ENCODE measurements at places on chromosomes 13 and 19. TPM values are rescaled to one million over a fixed set of nuclear protein-coding genes. Genes with fewer than 3 reads are reported as not detected.

GRCh38 chr19:5814852-5815246, 10.0 kb downstream of the NRTN start:
- no peak overlapping the region for H3K4me3 ChIP-seq
- H3K27me3 ChIP-seq: peaks cover 2% of the 10 kb centered on the region
- no peaks in the 10 kb centered on the region for H3K36me3 ChIP-seq
- H3K4me1 ChIP-seq: peaks cover 2% of the 10 kb centered on the region

DNA sequence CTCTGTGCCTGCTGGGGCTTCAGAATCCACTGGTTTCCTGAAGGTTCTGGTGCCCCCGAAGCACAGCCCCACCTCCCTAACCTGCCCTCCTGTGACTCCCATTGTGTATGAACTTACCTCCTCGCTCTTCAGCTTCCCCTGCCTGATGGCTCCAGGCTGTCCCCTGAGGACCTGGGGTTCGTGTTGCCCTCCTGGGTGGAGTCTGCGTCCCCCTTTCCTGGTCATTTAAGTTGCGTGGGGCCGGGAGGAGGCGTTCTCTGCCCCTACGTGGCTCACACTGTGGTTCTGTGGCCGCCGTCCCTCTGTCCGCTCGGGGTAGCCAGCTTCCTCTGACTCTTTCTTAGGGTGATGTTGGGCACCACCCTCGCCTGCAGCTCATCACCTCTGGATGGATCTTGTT, 13.9 kb downstream of the TFDP1 start:
- H3K27ac ChIP-seq: no peak overlapping the region
- H3K36me3 ChIP-seq: peaks cover 44% of the 10 kb centered on the region
- H3K4me1 ChIP-seq: peaks cover 3% of the 10 kb centered on the region
- H3K27me3 ChIP-seq: no peaks in the 10 kb centered on the region

DNA sequence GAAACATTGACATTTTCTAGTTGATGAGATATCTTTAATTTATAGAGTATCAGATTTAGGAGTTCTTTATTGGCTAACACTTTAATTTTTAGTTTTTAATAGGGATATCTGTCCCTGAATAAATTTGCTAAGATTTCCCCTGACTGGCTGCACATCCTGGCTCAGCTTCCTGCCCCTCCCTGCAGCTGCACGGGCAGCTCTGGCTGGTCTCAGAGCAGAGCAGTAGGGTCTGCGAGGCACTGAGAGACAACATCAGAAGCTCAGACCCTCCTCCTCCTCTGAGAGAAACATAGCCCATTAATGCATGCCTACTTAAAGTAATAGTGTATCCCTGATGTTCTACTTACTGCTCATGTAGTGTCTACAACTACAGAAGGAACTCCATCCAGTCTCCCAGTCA, 139.2 kb downstream of the TNFSF13B start:
- H3K4me1 ChIP-seq: peaks cover 4% of the 10 kb centered on the region
- no peak overlapping the region for H3K4me3 ChIP-seq
- H3K27ac ChIP-seq: no peak overlapping the region
- DNase-seq: no peak

- H3K36me3 ChIP-seq: peaks cover 43% of the 10 kb centered on the region
- H3K27me3 ChIP-seq: no peaks in the 10 kb centered on the region
- peaks cover 35% of the 10 kb centered on the region for H3K4me1 ChIP-seq
Measured at GRCh38 chr13:100608906-100609305, 20.3 kb upstream of the GGACT start.

PRTN3 gene
- total RNA-seq: not detected

- H3K4me3 ChIP-seq: no peak overlapping the region
- peak overlapping the region; percentile 63 for H3K27ac ChIP-seq
- H3K27me3 ChIP-seq: no peaks in the 10 kb centered on the region
- H3K36me3 ChIP-seq: peaks cover 10% of the 10 kb centered on the region
Measured at GRCh38 chr19:40341601-40342482, 6.4 kb downstream of the C19orf47 start.

ATP4A gene
- not detected for total RNA-seq

- H3K4me3 ChIP-seq: no peak overlapping the region
- no peaks in the 10 kb centered on the region for H3K4me1 ChIP-seq
- H3K27me3 ChIP-seq: no peaks in the 10 kb centered on the region
- DNase-seq: no peak
- no peaks in the 10 kb centered on the region for H3K36me3 ChIP-seq
Measured at GRCh38 chr13:109309625-109310363, 476.6 kb downstream of the IRS2 start.

GAS6 gene
- total RNA-seq: 2.6 TPM

KCNN4 gene
- total RNA-seq: 38.3 TPM

DNA sequence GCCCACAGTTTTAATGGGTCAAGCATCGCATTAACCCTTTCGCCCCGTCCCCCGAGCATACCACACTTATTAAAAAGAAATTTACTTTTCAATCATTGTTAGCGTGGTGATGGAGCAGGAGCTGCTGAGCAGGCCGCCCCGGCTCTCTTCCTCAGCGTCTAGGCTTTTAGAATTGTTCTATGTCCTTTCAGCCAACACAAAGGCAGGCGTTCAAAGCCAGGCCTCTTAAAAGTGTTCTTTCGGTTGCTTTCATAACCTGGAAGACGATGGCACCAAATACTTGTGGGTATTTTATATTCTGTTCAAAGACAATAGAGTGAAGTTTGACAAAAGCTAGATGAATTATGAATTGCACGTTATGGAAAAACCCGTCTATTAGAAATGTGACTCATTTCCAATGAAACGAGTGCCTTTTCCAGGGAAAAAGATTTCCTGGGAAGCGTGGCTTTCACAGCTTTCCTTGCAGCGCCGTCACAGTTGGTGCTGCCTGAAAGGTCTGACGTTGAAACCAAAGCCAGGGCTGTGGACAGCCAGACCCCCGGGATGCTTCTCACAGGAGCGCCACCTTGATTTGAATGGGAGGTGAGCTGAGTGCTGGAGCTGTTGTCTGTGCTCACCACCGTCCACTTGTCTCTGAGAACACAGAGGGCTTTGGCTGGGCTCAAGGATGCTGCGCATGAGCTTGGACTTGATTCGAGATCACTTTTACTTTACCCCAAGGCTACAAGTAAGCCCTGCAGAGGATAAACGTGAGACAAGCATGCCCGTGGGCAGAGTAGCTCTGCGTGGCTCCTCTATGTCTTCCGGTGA, 78.8 kb downstream of the SOX1 start:
- H3K36me3 ChIP-seq: no peaks in the 10 kb centered on the region
- DNase-seq: no peak
- H3K4me1 ChIP-seq: no peaks in the 10 kb centered on the region

LINGO3 gene
- total RNA-seq: 0.82 TPM

PPM1N gene
- 6.1 TPM for total RNA-seq

GRCh38 chr19:38682872-38683392, 35.5 kb downstream of the ACTN4 start:
- H3K27me3 ChIP-seq: no peaks in the 10 kb centered on the region
- H3K36me3 ChIP-seq: peaks cover 32% of the 10 kb centered on the region
- H3K4me3 ChIP-seq: no peak overlapping the region
- H3K4me1 ChIP-seq: peaks cover 72% of the 10 kb centered on the region

TLE6 gene
- total RNA-seq: 4.4 TPM

- no peaks in the 10 kb centered on the region for H3K4me1 ChIP-seq
- H3K27ac ChIP-seq: no peak overlapping the region
- no peaks in the 10 kb centered on the region for H3K27me3 ChIP-seq
- H3K4me3 ChIP-seq: no peak overlapping the region
- H3K36me3 ChIP-seq: no peaks in the 10 kb centered on the region
Measured at GRCh38 chr13:90049989-90050671, 1297.4 kb upstream of the MIR17HG start.

DNA sequence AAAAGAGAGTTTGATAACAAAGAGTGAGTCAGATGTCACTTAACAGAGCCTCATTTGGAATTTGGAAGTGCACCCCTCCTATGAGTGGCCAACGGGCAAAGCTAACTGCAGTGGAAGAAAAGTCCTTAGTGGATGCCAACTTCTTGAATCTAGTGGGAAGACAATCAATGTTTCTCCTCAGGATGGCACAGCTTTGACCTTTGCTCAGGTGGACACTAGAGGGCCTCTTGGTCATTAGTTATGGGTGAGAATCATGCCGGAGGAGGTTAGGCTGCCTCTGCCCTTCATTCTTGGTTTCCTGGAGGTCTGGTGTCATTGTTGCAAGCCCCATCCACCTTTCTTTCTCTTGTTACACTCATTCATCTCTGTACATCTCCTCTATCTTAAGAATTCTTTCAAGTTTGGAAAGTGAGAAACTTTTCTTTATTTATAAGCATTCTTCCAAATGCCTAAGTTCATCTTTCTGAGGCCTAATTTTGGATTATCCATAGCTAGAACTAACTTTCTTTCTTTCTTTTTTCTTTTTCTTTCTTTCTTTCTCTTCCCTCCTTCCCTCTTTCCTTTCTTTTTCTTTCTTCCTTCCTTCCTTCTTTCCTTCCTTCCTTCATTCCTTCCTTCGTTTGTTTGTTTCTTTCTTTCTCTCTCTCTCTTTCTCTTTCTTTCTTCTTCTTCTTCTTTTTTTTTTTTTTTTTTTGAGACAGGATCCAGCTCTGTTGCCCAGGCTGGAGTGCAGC, 327.2 kb upstream of the TSHZ3 start:
- H3K36me3 ChIP-seq: no peaks in the 10 kb centered on the region
- DNase-seq: no peak
- no peak overlapping the region for H3K27ac ChIP-seq
- no peaks in the 10 kb centered on the region for H3K4me1 ChIP-seq
- H3K4me3 ChIP-seq: no peak overlapping the region

LGALS14 gene
- not detected for total RNA-seq

DNA sequence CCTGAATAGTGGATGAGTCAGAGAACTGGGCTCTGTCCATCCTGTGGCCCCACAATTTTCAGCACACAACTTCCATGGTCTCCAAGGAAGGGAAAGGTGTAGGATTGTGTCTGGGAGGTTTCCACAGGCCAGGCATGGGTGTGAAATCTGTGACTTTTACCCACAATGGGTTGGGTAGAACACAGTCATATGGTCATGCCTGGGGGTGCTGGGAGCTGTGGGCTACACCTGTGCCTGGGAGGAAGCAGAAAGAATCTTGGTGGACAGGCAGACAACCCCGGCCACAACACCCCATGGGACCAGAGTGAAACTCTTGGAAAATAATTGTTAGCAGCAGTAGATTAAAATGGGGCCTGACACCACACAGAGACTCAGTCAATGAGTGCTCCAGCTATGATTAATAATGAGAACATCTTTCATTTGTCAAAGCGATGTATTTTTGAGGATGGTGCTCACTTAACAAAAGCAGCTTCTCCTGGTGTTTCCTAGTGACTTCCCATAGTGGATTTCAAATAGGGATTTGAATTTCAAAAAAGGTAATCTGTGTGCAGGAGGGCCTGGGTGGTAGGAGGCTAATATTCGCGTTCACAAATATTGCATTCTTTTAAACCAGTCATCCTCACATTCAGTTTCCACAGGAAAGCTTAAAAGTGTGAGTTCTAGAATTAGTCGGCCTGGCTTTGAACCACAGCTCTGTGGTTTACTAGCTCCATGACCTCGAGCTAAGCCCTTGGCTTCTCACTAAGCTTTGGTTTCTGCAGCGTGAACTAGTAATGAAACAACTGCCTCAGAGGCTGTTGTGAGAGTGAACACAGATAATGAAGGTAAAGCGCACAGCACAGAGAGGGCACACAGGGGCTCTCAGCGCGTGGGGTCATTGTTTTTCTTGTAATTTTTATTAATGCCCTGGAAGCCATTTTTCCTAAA, 89.3 kb upstream of the UQCRFS1 start:
- DNase-seq: no peak
- H3K27ac ChIP-seq: no peak overlapping the region
- H3K4me1 ChIP-seq: no peaks in the 10 kb centered on the region
- H3K27me3 ChIP-seq: peaks cover 3% of the 10 kb centered on the region
- H3K36me3 ChIP-seq: no peaks in the 10 kb centered on the region
- H3K4me3 ChIP-seq: no peak overlapping the region

SLITRK6 gene
- not detected for total RNA-seq

NCR1 gene
- total RNA-seq: 0.50 TPM

DNA sequence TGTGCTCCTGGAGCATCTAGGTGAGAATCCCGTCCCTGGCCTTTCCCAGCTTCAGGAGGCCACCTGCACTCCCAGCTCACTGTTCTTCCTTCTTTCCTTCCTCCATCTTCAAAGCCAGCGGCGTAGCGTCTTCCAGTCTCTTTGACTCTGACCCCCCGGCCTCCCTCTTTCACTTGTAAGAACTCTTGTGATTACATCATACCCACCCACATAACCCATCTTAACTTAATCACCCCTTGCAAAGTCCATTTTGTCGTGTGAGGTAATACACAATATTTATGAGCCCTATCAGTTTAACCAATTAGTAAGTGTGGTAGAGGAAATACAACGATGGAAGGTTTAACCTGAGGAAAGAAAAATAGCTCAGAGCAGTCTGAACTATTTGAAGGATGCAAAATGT, 4.6 kb upstream of the CDC16 start:
- H3K27ac ChIP-seq: no peak overlapping the region
- H3K27me3 ChIP-seq: no peaks in the 10 kb centered on the region
- no peak for DNase-seq
- H3K36me3 ChIP-seq: no peaks in the 10 kb centered on the region
- no peak overlapping the region for H3K4me3 ChIP-seq
- H3K4me1 ChIP-seq: peaks cover 14% of the 10 kb centered on the region

SOX1 gene
- total RNA-seq: not detected

SOHLH2 gene
- total RNA-seq: not detected

DIRAS1 gene
- not detected for total RNA-seq

SIGLEC12 gene
- 5.3 TPM for total RNA-seq

All from activated naive CD8-positive, alpha-beta T cell treated with anti-CD3 and anti-CD28 coated beads, Interleukin-2, amount 10 ng/mL, durations not matched to agents 7 days and 5 days (primary cell).